ENCODE measurements at places on chromosomes 1 and 21.

GRCh38 chr1:110008971-110009565 lies 24.5 kb downstream of the AHCYL1 start:
- no peak for DNase-seq

GRCh38 chr1:117780687-117781475 lies 148.5 kb downstream of the GDAP2 start:
- no peak for DNase-seq

GRCh38 chr1:109995536-109995935 lies 11.0 kb downstream of the AHCYL1 start:
- no peak for DNase-seq

GRCh38 chr1:107232426-107232825 lies 91.6 kb downstream of the NTNG1 start:
- DNase-seq, result no peak

DNA sequence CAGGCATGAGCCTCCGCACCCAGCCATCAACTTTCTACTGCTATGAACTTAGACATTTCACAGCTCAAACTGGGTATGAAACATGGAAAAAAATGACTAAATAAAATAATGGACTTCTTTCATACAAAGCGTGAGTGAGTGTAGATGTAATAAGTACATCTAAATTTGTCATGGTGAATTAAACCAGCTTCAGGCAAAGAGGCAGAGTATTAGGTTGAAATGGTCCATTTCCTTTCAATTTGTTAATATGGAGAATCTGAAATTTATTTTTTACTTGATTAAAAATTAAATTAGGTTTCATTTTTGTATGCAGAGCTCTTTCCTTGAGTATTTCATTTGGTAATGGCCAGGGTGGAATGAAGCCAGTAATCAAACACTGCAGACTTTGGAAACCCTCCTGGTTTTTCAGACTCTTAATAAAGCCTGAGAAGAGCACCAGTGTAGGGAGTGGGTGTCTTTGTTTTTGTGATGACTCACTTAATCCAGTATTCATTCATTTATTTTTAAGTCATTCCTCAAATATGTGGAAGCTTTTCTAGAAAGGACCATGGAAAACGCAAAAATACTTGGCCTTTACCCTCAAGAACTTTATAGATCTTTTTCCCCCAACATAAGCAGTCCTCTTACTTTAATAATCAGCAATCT lies 49.2 kb downstream of the ALG14 start:
- no peak for DNase-seq

- DNase-seq, result no peak
These were observed 48.0 kb upstream of the B3GALNT2 start for GRCh38 chr1:235552146-235552716.

DNA sequence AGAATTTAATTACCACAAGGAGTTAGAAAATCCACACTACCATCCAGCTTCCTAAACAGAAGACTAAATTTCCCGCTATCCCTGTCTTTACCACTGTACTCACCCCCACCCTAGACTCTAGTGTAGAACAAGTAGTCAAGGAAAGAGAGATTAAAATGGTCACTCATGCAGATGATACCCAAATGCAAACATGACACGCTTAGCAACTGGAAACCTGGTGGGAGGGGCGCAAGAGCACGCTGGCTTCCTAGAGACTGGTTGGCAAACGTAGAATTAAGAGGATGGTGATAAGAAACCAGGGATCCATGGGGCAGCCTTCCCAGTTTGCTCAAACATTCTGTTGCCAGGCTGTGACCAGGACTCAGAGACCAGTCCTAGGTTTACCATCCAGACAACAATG lies 9.9 kb upstream of the LDLRAD1 start:
- no peak for DNase-seq

DNA sequence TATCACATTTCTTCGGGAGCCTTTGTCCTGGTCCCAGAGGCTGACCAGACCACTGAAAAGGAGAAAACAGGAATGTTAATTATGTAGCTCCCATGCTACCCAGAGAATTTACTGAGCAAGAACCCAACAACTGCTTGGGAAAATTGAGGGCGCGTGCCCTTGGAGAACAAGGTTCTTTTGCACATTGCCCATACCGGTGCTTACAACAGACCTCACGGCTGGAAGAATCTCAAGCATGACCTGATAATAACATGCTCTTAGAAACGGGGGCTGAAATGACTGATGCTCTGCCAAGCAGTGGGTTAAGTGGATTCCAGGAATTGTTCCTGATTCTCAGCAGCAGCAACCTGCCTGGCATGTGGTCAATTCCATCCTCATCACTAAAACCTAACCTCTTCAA lies 49.3 kb upstream of the AJAP1 start:
- no peak for DNase-seq

DNA sequence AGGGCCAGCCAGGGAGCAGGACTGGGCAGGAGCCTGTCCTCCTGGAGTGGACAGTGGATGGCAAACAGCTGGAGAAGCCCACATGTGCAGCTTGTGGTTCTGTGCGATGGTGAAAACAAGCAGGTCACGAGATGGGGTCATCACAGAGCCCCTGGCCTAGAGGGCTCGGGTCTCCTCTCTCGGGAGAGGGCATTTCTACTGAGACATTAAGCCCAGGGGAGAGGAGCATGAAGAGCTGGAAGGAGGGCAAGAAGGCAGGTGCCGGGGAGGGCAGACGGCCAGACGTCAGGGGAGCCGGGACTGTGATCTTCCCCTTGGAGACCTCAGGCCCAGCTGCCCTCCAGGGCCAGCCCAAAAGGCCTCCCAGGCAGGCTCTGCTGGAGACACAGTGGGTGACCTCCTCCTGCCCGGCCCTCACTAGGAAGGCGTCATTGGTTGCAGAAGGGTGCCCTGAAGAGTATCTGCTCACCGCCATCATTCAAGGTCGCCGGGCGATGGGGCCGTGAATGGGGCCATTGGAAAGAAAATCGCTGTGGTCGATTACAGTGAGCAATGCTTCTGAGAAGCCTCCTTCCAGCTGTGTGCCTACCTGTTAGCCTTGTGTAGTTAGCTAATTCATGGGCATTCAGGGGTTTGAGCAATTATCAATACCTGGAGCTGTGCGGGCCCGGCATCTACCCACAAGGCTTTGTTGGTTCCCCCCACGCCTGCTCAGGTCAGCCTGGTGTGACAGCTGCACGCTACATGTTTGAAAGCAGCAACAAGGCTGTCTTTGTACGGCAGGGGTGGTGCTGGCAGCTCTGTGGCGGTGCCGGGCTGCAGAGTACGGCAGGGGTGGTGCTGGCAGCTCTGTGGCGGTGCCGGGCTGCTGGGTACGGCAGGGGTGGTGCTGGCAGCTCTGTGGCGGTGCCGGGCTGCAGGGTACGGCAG lies 72.3 kb upstream of the ACTRT2 start:
- no peak for DNase-seq

- no peak for DNase-seq
These were observed 29.0 kb downstream of the PKP1 start for GRCh38 chr1:201312298-201312697.

DNA sequence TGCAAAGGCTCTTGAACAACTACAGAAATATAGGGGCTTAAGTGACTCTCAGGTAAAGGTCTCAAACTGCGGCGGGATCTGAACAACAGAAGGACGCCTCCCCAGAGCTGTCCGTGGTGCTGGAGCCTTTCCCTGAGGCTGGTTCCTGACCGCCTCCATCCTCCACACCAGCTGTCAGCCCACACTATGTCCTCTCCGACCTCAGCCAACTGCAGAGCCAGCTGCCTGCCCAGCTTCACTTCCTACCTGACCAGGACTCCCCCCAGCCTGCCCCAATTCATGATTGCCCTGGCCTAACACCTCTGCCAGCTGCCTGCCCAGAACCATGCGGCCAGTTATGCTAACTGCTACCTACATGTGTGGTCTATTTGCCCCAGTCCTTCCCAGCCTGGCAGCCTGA lies 63.6 kb upstream of the ZC3H12A start:
- DNase-seq, result no peak

DNA sequence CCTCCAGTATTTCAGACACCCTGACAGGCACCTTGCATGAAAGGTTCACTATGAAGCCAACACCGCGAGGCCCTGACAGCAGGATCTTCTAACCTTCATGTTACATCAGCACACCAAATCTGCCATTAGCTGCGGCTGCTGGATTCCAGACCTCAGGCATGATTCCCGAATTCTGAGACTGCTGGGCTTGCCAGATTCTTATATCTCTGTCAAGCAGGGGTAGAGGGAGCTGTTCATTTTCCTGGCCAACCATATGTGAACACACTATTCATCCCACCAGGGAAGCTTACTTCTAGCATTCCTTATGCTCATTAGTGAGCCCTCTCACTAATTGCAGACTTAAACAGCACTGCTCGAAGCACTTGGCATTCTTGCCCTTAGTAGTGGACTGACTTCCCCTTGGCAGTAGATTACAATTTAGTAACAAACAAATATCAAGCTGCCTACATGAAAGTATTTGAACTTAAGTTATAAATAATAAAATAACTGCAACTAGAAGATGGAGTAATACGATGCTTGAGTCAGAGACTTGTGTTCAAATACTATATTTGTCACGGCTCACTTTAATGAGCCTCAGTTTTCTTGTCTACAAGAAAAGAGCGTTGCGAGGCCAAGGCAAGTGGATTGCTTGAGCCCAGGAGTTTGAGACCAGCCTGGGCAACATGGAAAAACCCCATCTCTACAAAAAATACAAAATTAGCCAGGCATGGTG lies 43.3 kb downstream of the NID1 start:
- no peak for DNase-seq

- DNase-seq, result no peak
These were observed 40.7 kb upstream of the NEK7 start for GRCh38 chr1:198116069-198116468.

GRCh38 chr1:56830052-56830451 lies 10.8 kb upstream of the FYB2 start:
- no peak for DNase-seq

DNA sequence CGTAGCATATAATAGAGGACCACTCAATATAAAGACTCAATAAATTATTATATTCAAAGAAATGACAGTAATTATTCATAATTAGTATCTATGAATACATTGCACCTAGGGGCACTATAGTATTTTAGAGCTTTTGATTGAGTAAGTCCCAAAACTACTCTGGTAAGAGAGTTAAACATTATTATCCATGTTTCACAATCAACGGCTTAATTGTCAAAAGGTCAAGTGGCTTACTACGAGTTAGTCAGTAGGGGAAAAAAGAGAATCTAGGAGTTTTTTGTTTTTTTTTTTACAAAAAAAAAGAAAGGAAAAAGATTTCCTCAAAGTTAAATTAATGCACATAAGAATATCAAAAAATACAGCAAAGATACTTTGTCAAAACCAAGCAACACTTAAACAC lies 20.4 kb upstream of the LAMC1 start:
- DNase-seq, result no peak

- DNase-seq, result no peak
These were observed 183.5 kb downstream of the ZZZ3 start for GRCh38 chr1:77498918-77499317.

DNA sequence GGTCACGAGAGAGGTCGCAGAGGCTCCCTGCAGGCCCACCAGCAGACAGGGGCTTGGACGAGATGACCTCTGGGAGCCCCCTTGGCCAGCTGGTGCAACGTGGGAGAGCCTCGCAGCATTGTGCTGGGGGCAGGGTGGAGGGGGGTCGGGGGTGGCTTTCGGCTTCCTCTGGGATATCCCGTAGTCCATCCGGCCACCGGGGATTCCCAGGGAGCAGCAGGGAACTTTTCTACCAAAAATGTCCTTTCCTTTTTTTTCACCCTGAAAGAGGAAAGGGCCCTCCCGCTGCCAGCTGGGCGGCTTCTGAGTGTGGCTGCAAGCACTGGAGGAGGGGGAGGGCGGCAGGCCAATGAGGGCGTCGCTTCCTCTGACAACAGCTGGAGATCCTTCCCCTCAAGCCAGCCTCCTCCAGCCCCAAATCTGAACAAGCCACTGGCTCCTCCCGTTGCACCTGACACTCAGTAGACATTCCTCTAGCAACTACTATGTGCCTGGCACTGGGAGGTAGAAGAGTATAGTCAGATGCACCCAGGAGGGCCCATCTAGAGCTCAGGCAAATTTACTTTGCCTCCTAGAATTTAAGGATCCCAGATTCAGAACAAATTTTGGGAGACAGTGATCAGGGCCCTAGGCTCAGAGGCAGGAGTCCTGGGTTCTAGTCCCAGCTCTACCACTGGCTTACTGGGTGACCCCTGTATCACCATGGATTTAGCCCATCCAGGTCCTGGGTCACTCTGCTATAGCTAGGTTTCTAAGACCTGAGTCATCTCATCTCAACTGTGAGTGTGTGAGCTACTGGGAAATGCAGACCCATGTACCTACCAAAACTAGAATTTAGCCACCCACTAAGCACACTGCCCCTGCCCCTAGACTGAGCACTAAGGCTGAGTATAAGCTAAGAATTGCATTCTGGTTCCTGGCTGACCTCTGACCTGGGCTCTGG lies 2.7 kb downstream of the MOB3C start:
- no peak for DNase-seq

DNA sequence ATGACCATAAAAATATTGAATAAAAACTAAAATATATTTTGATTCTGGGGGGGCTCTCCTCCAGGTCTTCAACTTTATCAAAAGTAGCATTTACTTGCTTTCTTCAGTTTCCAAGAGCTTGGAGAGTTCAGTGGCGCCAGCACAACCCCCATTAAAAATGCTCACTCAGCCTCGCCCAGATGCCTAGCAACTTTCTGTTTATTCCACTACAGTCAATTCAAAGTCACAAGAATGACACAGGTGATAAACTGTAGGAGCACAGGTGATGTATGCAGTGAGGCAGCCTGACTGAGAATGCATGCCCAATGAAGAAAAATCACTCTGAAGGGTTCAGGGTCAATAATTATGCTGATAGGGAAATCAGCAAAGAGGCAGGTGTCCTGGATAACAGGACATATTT lies 159.4 kb upstream of the ATP1B1 start:
- no peak for DNase-seq

DNA sequence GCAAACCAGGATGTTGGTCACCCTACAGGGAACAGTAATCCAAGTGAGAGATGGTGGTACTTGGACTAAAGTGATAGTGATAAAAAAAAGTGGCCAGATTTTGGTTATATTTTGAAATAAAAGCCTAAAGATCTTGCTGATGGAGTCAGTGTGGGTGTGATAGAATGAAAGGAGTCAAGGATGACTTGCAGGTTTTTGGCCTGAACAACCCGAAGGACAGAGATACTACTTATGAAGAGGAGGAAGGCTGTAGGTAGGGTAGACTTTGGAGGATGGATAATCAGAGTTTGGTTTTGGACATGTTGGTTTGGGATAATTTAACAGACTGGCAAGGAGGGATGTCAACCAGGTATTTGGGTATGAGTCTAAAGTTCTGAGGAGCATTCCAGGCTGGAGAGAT lies 1.5 kb upstream of the TEX38 start:
- DNase-seq, result no peak

DNA sequence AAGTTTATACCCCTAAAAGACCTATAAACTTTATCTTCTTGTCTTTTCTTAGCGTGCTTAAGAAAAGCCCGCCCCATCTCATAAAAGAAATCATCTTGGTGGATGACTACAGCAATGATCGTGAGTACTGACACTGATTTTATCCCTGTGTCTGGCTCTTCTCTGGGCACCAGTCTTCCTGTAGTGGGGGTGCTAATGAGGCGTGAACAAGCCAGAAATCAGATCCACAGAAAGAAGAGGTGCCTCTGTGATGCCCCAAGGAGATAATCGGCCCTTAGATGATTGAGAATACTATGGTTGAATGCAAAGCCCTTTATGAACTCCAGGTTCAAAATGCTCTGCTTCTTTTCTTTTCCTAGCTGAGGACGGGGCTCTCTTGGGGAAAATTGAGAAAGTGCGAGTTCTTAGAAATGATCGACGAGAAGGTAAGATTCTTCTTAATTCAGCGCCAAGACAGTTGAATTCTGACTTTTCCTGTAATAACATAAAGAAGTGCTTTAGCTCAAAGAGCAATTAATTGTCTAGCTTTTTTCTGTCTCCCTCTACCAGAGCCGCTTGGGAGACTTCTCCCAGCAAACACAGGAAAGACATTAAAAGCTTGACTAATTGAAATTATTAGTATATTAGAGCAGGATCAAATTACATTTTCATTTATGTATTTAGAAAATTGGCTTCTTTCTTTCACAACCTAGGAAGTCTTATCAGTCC lies 169.4 kb downstream of the GALNT2 start:
- no peak for DNase-seq

Data from activated CD8-positive, alpha-beta memory T cell treated with anti-CD3 and anti-CD28 coated beads, Interleukin-2, amount 50 U/mL, for 48 hours (primary cell).